ENCODE measurements at places on chromosomes 16 and 17.

- no peak for DNase-seq
Measured at GRCh38 chr16:87821376-87822107, 47.8 kb downstream of the SLC7A5 start.

GRCh38 chr17:14776791-14777190 lies 475.9 kb downstream of the HS3ST3B1 start:
- DNase-seq = no peak

DNA sequence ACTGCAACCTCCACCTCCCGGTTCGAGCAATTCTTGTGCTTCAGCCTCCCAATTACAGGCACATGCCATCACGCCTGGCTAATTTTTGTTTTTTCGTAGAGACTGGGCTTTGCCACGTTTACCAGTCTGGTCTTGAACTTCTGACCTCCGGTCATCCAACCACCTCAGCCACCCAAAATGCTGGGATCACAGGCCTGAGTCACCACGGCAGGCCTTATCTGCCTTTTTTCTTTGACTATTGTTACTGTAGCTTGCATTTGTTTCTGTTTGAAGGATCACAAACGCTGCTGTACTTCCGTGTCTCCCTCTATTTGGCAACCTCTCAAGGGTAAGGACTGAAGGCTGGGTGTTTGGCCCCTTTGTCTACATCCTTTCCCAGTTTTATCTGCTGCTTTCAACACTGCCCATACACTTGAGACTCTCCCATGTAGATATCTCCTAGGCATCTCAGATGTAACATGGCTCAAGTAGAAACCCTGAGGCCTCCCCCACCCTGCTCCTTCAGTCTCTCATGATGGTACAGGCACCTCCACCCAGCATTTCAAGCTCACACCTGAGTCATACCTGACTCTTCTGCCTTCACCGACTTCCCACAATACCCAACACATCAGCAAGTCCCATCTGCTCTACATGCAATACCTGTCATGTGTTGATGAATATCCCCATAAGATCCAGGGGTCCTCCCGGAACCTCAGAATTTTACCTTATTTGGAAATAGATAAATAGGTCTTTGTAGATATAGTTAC lies 219.0 kb downstream of the CPPED1 start:
- no peak for DNase-seq

DNA sequence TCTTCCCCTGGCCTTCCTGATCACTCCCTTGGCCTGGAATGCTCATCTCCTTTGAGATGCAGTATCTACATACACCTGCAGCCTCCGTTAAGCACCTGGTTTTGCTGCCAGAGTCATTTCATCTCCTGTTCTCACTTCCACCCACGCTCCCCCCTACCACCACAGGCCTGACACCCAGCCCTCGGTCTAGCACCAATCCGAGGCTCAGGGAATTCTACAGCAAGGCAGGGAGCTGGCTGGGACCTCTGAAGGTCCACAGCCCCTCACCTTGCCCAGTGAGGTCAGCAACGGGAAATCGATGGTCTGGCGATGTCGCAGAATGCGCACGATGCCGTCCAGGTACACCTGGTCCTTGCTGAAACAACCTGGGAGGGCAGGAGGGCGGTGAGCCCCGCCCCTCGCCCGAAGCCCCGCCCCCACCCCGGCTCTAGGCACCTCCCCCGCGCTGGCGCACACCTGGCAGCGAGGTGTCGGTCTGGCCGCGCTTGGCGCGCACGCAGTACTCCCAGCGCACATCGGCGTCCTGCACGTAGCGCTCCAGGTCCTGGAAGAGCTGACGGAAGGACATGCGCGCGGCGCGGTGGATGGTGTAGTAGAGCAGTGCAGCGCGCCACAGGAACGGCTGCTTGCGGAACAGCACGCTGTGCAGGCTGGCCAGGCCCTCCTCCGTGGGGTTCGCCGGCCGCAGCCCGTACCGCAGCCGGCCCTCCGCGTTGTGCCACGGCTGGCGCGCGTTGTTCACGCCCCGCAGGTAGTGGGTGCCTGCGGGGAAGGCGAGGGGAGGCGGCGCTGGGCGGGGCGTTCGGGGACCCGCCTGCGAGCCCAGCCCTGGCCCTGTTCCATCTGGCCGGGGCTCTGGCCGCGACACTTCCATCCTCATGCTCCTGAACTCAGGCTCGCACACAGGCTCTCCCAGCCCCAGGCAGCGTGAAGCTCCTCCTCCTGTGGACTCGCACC lies 5.7 kb downstream of the MATCAP1 start:
- DNase-seq = peak; percentile 61

DNA sequence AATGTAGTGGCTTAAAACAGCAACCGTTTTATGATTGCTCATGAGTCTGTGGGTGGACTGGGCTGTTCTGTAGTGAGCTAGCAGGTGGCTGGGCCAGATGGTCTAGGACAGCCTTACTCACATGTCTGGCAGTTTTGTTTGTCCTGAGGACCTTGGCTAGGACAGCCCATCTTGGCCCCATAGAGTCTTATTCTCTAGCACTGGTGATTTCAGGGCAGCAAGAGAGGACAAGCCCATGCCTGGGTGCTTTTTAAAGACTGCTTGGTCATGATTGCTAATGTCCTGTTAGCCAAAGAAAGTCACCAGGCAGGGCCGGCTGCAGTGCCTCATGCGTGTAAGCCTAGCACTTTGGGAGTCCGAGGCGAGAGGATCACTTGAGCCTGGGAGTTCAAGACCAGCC lies 139.8 kb downstream of the KATNIP start:
- no peak for DNase-seq

GRCh38 chr17:31574458-31574857 lies 183.0 kb downstream of the RAB11FIP4 start:
- DNase-seq = no peak

GRCh38 chr17:48462946-48463345 lies 32.9 kb upstream of the SKAP1 start:
- DNase-seq = no peak

GRCh38 chr17:8580952-8581658 lies 49.4 kb downstream of the MYH10 start:
- DNase-seq = no peak

DNA sequence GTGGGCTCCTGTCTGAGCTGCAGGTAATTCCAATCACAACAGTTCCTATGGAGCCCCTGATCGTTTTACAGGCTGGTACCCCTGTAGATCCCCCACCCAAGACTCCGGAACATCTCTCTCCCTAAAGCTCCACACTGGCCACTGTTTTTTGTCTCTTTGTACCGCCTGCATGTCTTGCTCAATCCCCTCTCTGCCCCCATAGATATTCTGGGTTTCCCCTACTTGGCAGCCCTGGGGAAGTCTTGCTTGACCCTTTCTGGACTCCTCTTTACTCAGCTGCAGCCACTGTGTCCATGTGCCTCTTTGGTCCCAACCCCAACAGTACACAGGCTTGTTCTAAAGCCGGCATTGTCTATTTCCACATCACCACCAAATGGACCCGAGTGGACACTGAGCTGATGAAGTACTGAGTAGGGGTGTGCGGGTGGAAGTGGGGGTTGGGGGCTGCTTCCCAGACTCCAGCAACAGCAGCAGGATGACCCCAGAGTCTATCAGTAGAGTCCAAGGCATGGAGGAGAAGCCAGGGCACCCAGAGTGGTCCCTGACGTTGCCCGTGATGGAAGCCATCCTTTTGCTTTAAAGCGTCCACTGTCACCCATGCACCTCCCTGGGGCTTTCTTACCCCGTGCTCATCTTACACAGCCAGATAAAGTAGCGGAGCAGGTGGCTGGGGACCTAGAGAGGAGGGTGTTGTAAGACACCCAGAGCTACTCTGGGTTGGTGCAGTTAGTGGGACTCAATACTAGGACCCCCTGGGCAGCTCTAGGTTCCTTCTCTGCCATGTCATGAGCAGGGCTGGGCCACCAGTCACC lies 6.4 kb downstream of the CD300LB start:
- peak; percentile 2 for DNase-seq

DNA sequence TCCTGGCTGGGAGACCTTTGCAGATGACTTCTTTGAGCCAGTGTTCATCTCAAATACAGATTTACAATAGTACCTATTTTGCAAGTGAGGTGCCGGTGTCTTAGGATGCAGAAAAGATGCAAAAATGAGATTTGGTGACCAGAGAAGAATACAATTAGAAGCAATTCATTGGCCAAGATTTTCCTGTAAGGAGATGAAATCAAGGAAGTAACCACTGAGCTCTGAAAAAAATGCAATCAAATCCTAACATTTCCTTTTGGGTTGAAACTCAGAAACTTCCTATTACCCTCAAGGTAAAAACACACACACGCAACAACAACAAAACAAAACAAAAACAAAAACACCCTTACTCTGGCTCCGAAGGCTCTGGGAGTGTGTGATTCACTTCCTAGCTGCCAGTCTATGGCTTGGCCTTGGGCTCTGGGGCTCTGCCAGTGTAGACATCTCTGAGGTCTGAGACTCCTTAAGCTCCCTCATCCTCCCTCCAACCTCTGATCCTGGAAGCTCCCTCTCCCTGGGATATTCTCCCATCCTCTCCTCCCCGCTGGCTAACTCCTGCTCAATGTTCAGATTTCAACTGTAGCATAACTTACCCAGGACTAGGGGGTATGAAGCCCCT lies 16.8 kb upstream of the MT4 start:
- no peak for DNase-seq

- DNase-seq = no peak
Measured at GRCh38 chr17:48598736-48599135, 5.2 kb upstream of the HOXB5 start.

- DNase-seq = no peak
Measured at GRCh38 chr17:63434951-63435571, 11.0 kb downstream of the CYB561 start.

DNA sequence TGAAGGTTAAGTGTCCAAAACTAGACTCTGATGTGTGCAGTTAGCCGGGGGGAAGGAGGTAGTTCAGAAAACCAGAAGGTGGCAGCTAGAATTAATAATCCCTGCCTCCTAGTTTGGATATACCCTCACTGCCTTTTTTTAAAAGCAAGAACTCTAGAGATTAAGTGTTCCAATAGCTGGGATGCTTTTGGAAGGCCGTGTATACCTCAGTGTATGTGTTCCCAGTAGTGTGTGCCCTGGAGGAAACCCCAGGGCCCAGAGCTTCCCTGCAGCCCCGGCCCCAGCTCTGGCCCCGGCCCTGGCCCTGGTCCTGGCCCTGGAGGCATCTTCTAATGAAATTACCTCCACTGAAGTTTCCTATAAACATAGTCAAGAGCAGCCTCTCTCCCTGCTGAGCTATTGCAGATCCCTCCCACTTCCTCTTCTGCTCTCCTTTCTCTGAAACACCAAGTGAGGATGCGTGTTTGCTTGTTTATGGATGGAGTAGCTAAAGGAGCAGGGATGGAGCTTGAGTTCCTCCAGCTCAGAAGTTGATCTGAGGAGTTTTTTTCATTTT lies 130.7 kb downstream of the PRKCA start:
- DNase-seq = peak; percentile 19

DNA sequence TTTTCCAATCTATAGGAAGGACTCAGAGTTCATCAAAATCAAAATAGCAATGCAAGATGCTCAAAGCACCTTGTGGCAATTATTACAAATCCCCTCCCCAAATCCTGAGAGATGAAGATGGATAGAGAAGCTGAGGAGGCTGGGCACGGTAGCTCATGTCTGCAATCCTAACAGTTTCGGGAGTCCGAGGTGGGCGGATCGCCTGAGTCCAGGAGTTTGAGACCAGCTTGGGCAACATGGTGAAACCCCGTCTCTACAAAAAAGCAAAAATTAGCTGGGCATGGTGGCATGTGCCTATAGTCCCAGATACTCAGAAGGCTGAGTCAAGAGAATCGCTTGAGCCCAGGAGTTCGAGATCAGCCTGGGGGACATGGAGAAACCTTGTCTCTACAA lies 8.6 kb downstream of the TBC1D16 start:
- DNase-seq = no peak

DNA sequence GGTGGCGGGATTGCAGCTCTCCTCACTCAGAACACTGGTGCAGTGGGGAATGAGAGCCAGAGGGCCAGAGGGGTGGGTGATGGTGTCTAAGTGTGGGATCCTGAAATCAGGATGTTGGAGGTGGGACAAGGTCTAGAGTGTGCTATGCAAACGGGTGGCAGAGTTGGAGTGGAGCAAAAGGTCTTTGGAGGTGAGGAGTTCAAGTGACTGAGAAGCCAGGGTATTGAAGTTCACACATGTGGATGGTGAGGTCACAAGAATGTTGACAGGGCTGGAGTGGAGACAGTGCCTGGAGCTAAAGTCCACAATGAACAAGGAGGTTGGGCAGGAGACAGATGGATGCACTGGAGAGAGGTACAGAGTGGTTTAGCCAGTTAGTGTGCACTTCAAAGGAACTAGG lies 38.3 kb upstream of the MAP3K14 start:
- no peak for DNase-seq

DNA sequence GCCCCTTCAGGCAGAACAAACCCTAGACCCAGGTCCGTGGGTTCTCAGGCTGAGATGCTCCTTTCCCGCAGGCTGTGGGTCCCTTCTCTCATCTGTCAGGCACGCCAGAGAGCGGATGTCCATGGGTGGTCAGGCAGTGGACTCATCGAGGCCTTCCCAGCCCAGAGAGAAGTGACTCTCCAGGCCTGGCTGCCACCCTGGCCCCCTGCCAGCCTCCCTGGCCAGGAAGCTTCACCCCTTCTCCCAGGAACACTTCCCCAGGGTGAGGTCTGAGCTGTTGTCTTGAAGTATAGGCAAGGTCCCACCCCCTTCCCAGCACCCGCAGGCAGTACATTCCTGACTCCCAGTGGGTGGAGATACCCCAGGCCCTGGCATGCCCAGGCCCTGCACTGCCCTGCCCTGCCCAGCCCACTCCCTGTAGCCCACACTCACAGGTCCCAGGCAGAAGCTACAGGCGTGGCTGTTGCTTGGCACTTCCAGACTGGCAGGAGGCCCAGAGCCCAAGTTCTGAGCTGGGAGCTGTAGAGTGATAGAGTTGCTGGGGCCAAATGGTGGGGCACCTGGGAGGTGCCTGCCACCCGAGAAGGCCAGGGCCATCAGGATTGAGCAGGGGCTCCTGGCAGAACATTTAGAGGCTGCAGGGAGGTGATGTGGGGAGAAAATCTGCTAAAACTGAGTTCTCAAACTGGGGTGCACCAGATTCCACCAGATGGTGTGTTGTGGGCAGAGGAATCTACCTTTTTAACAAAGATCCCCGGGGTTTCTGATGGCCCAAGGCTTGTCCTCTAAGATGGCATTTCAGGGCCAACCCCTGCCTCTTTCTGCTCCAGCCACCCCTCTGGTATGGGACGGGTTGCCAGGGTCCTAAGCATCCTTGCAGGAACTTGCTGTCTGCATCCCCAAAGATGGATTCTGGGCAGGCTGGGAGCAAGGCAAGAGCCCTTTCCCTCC lies 6.7 kb downstream of the ITGA3 start:
- peak; percentile 66 for DNase-seq

GRCh38 chr17:57566721-57567120 lies 178.4 kb downstream of the CCDC182 start:
- DNase-seq = no peak

- peak; percentile 75 for DNase-seq
Measured at GRCh38 chr17:9987779-9988585, 82.9 kb upstream of the RCVRN start.

DNA sequence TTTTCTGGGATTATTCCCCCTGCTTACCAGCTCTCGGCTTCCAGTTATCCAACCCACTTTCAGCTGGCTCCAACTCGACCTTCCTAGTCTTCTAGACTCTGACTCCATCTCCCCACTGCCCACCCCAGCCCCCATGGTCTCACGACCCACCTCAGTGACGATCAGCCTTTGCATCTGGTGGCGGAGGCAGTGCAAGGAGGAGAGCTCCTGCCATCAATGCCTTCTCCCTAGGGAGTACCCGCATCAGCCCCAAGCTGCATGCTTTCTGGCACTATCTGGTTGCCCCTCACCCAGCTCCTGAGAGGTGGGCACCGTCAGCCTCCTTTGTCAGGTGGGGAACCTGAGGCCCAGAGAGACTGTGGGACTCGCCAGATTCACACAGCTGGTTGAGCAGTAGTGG lies 72.6 kb upstream of the RPL38 start:
- no peak for DNase-seq
